Right hindlimb (tissue), 1 donor: ENCODE measurements at places on chromosomes 3 and 15.

DNA sequence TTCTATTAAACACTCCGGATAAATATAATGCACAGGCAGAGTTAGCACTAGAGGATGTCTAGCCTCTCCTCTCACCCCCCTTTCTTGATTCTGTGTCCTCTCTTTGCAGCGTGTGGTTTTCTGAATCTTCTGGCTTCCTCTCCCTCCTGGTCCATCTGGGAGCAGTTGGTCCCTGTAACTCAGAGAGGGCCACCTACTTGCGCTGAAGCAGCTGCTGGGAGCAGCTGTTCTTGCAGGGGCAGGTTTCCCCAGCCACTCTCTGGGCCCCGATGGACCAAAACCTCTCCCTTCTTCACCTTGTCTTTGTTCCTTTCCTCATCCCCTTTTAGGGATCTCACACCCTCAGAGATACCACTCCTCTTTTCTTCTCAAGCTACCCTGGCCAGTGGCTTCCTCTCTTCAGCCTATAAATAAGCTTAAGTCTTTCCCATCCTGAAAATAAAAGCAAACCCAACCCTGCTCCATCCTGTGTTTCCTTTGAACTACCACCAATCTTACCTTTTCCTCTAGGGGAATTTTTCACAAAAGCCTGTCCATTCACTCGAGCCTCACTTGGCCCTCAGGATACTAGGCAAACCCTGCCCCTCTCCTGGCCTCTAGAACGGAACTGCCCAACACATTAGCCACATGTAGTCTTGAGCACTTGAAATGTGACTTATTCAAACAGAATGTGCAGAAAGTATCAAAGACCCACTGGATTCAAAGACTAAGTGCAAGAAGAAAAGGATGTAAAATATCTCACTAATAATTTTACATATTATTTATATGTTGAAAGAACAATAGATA is 59.7 kb downstream of the STARD5 start:
- no peak for DNase-seq

GRCh38 chr3:188486126-188486525 is 332.2 kb downstream of the LPP start:
- no peak for DNase-seq

GRCh38 chr15:98896802-98897732 is 110.5 kb downstream of the PGPEP1L start:
- no peak for DNase-seq

- no peak for DNase-seq
Observed at GRCh38 chr3:61646360-61646759, 85.0 kb downstream of the PTPRG start.

DNA sequence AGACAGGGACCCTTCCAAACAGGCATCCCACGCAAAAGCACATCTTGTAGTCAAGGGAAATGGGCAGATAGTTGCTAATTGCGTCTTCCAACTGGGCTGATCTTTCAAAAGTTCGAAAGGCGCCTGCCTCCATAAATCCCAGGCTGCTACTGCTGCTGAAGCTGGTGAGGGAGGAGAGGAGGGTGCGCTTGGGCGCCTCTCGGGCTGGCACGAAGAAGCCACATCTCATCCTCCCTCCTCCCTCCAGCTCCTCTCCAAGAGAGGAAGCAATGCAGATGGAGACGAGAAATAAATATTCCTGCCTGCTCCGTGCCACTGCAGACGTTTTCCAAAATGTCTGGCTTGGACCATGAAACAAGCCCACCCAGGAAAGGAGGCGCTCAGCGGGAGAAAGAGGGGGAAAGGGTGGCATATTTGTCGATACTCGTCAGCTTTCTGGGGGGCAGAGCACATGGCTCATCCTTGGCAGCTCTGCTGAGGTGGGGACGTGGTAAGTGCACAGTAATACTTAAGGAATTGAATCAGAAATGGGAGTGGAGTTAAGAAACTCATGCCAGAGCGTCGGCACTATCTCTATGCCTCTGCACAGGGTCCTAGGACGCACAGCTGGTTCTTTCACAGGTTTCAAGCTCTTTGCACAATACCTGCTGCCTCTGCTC is 88.9 kb upstream of the FEZF2 start:
- DNase-seq = no peak

- no peak for DNase-seq
Observed at GRCh38 chr15:97052513-97052912, 722.0 kb downstream of the NR2F2 start.

DNA sequence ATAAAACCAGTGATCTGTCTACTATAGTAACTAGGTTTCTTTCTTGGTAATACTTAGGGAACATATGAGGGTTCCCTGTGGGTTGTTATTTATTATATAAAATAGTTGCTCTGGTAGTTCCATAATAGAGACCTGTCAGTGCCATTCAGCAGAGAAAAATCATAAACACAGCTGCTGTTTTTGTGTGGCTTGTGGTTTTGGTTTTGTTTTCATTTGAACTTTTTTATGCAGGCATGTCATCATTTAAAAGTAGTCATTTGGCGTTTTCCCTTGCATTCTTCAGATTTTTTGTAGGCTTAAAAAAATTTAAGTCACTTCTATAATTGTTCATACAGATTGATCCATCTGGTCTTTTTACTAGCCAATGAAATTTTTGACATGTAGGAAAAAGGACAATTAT is 47.9 kb downstream of the PIK3CA start:
- no peak for DNase-seq

- DNase-seq = no peak
Observed at GRCh38 chr3:98274914-98275313, 7.4 kb upstream of the OR5H2 start.

DNA sequence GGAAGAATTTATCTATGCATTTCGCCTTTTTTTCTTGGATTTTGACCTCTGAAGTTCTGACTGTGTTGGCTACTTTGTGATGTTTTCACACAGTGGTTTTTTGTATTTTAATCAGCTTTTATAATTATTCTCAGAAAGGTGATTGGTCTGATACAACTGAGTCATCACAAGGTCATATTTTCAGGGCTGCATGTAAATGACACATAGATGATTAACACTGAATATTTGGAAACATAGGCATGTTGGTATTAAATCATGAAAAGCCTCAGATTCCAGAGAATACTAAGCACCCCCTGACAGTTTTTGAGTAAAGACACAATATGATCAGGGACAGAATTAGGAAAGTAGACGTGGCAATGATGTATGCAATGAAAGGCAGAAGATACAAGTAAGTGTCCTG is 175.5 kb upstream of the SLCO3A1 start:
- no peak for DNase-seq

DNA sequence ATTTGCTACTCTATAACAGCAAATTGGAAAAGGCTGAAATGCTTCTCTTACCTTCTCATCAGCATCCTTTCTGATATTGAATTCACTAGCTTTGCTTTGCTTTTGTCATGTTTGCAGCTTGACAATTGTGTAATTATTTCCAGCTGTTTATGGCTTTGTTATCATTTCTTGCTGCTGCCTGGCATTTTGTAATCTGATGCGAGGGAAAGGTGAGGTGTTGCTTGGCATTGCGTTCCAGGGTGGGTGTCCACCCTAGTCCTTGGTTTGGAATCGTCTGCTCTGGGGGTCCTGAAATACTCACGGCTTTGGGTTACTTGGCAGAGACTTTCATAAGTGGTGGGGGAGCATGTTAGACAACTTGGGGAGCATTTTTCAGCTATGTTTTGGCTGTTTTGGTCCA is 2.9 kb downstream of the CACNA2D3 start:
- no peak for DNase-seq

DNA sequence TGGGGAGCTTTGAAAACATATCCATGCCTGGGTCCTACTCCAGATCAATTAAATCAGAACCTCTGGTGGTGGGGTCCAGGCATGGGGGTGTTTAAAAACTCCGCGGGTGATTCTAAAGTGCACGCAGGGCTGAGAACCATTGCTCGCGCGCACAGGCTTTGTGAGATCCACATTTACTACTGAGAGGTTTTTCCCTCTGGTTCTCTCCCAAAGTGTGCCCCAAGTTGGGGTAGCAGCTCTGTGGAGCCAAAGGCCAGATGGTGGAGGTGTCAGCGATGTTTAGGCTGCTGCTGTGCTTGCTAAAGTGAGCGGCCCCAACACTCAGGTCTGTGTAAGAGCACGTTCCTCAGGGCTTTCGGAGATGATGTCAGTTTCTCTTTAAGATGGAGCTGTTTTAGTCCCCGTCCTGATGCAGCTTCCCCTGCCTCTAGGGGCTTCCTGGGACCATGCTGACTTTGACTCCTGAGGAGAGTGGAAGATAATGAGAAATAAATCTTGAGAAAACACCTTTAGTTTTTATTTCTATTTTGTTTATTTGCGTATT is 13.4 kb upstream of the MAGEF1 start:
- no peak for DNase-seq

GRCh38 chr3:58536501-58537411 is at the start of gene ACOX2:
Gene ACOX2 (minus strand): TSS chr3:58537190. CDS start chr3:58535106, 2,084 bp downstream.
- DNase-seq = peak; percentile 87

GRCh38 chr3:13200946-13201345 is 127.7 kb upstream of the IQSEC1 start:
- DNase-seq = no peak

- no peak for DNase-seq
Observed at GRCh38 chr15:100730655-100731266, 128.4 kb downstream of the ASB7 start.

DNA sequence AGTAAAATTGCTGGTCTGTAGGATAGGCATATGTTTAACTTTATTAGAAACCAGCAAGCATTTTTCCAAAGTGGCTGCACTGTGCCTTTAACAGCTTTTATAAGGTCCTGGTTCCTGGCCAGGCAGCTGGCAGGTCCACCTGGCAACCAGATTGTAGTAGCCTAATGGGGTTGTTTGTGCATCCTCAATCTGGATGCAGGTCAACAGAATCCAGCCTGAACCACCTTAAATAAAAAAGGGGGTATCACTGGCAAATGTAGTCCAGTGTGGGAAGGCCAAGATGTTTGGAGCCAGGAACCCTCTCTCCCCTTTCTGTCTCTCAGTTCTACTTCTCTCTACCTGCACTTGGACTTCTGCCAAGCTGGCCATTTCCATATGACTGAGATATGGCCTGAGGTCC is 200.3 kb downstream of the ZNF621 start:
- DNase-seq = no peak

- no peak for DNase-seq
Observed at GRCh38 chr3:45546716-45547701, 47.5 kb upstream of the LIMD1 start.

DNA sequence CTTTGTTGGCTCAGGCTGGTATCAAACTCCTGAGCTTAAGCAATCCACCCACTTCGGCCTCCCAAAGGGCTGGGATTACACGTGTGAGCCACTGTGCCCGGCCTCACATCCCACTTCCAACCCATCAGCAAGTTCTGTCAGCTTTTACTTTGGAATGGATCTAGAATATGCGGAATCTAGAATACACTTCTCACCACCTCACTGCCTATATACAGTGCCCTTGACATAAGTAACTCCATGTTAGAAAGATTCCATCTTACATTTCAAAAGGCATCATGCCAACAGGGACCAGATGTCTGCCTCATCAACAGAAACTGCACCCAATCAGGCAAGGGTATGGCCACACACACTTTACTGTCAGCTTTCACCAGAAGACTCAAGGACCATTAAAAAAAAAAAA is 9.9 kb upstream of the RBSN start:
- no peak for DNase-seq

DNA sequence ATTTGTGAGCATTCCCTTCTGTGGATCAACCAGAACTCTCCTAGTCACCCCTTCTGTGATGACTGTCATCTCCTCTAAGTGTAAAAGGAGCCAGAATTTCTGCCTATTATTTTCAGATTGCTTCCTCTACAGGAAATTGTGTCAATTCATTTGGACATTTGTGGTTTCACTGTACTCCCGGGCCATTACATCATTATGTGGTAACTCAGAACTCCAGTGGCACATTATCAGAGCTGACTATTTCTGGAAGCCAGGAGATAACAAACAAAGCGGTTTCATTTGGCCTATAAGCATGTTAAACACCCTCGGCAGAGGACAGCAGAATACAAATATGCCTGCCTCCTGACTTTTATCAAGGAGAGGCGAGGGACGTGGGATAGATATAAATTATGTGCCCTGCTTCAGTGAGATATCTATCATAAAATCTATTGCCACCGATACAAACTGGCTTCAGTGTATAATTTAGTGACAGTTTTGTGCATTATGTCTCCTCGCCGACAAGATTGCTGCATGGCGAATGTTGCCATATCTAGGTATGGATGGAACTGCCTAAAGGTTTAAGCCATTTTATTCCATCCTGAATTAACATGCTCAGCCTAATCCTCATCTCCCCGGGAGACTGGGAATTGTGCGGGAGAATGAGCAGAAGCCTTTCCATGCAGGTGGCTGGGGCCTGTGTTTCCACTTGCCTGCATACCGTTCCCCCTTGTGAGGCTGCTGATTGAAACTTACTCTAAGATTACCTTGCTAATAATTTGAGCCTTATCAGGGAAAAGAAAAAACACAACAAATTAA is 193.4 kb upstream of the SEMA6D start:
- DNase-seq = no peak

- DNase-seq = no peak
Observed at GRCh38 chr15:99090938-99091337, 13.9 kb upstream of the SYNM start.
